ENCODE measurements at places on chromosomes 5 and 9. TPM values are rescaled to one million over a fixed set of nuclear protein-coding genes. Genes with fewer than 3 reads are reported as not detected.

- no peak overlapping the region for H3K27ac ChIP-seq
- H3K4me1 ChIP-seq, result no peaks in the 10 kb centered on the region
- H3K36me3 ChIP-seq, result no peaks in the 10 kb centered on the region
- H3K27me3 ChIP-seq, result no peaks in the 10 kb centered on the region
These were observed 114.0 kb downstream of the DNAH5 start for GRCh38 chr5:13830536-13830935.

DNA sequence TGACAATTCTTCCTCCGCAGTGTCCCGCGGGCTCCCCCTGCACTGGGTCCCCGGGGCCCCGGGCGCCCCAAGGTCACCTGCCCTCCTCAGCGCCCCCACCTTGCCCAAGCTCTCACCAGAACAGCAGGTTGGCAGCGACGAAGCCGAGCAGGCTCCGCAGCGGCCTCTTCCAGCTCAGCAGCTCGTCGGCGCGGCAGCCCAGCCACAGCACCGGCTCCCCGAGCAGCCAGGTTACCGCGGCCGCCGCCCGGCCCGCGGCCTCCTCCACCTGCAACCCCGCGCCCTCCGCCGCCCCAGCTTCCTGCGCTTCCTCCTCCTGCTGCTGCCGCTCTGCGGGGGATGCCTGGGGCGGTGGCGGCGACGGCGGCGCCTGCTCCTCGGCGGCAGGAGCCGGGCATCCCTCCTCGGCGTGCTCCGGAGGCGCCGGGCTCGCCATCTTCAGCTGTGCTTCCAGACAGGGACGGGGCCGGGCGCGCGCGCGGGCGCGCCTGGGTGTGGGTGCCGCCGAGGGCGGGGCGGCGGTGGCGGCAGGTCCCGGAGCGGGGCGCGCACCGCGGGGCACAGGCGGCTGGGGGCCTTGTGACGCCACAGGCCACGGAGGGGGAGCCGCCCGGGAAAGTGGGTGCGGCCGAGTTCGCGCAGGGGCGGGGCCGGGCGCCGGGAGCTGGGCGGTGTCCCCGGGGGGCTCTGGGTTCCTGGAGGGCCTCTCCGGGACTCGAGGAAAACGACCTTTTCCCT is at the start of gene RETREG1:
Gene RETREG1, minus strand, starts transcription at position 462 of the 738 bp plus-strand sequence. Its CDS starts 26 bp downstream, at position 436.
- DNase-seq, result no peak
- no peak within 1 kb of the TSS for H3K4me3 ChIP-seq
- peaks cover 5% of the 10 kb centered on the region for H3K4me1 ChIP-seq
- peaks cover 8% of the 10 kb centered on the region for H3K27me3 ChIP-seq
- H3K27ac ChIP-seq, result peak within 1 kb of the TSS; percentile 34
- no peaks in the 10 kb centered on the region for H3K36me3 ChIP-seq

ADAMTS2 gene
- total RNA-seq, result 23.1 TPM

ZNF483 gene
- total RNA-seq, result 10.4 TPM

DNA sequence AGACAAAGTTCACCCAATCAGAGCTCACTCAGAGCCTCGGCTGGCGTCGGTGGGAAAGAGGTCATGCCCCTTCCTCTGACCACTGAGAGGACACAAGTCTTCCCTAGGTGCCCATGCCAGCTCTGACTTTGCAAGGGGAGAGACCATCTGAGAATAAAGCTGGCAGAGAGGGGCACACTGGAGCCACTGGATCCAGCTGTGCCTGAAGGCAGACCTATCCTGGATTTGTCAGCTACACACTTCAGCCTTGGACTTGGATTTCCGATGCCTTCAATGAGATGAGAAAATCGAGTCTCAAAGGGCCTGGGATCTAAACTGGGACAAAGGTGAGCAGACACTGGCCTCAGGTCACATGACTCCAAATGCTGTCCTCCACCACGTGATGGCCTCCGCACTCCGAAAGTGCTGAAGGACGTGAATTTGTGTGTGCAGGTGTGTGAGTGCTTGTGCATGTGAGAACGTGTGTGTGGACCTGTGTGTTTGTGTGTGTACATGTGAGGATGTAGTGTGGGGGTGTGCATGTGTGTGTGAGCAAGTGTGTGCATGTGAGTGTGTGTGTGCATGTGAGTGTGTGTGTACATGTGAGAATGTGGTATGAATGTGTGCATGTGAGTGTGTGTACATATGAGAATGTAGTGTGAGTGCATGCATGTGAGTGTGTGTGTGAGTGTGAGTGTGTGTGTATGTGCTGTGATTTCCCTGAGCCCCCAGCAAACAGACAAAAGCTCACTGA is 37.9 kb downstream of the BARX1 start:
- no peaks in the 10 kb centered on the region for H3K4me1 ChIP-seq
- H3K36me3 ChIP-seq, result no peaks in the 10 kb centered on the region
- DNase-seq, result no peak
- H3K27me3 ChIP-seq, result no peaks in the 10 kb centered on the region
- H3K4me3 ChIP-seq, result no peak overlapping the region

ARRDC3 gene
- total RNA-seq, result 75.9 TPM

EFNA5 gene
- total RNA-seq, result 0.06 TPM

GRCh38 chr5:81269751-81270393 is 31.5 kb upstream of the ZCCHC9 start:
- H3K27me3 ChIP-seq, result no peaks in the 10 kb centered on the region
- no peak overlapping the region for H3K27ac ChIP-seq
- H3K4me1 ChIP-seq, result no peaks in the 10 kb centered on the region
- H3K36me3 ChIP-seq, result no peaks in the 10 kb centered on the region
- no peak overlapping the region for H3K4me3 ChIP-seq
- DNase-seq, result no peak

DNA sequence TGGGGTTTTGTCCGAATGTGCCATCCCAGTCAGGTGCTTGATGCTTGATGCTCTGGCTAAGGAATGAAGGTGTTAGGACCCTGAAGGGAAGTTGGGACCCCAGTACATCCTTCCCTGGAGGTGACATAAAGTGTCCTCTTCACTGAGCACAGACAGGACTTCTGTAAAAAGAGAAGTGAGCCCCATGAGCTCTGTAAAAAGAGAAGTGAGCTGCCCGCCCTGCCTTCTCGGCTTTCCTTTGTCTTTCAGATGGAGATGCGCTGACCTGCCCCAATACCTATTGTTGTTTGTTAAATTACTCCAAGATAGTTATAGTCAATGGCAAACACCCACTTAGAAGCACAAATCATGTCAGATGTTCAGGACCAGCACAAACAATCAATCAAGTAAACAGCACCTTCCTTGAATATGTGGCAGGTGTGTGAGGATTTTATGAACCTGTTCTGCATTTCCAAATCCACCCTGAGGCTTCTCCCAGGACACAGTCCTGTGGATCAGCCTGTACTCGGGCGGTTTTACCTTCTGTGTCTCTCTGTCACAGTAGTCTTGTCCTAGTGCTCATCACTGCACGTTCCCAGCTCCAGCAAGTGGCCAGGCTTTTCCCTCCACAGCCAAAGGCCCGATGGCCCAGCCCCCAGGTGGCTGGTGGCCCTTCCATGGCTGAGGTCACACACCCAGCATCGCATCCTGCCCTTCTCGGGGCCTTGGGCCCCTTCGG is 191.4 kb downstream of the MTRR start:
- H3K27me3 ChIP-seq, result no peaks in the 10 kb centered on the region
- no peak overlapping the region for H3K27ac ChIP-seq
- no peaks in the 10 kb centered on the region for H3K36me3 ChIP-seq
- no peaks in the 10 kb centered on the region for H3K4me1 ChIP-seq
- H3K4me3 ChIP-seq, result no peak overlapping the region
- no peak for DNase-seq

DNA sequence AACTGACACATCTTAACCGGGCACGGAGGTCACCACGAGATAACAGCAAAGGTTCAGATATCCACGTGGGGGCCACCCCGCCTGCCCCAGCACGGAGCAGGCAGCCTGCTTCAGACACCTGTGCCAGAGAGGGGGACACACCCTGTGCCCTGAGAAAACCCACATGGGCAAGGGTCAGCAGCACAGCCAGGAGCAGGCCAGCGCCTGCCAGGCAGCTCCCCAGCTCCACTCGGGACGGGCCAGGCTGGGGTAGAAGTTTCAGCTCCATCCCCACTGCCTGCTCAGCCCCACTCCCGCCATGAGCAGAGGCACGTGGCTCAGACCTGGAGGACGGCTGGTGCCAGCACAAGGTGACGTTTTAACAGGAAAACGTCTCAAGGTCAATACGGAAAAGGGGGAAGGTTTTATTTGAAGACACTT is 22.2 kb downstream of the SLC12A7 start:
- no peaks in the 10 kb centered on the region for H3K27me3 ChIP-seq
- H3K4me3 ChIP-seq, result no peak overlapping the region
- H3K27ac ChIP-seq, result no peak overlapping the region
- H3K4me1 ChIP-seq, result no peaks in the 10 kb centered on the region

DNA sequence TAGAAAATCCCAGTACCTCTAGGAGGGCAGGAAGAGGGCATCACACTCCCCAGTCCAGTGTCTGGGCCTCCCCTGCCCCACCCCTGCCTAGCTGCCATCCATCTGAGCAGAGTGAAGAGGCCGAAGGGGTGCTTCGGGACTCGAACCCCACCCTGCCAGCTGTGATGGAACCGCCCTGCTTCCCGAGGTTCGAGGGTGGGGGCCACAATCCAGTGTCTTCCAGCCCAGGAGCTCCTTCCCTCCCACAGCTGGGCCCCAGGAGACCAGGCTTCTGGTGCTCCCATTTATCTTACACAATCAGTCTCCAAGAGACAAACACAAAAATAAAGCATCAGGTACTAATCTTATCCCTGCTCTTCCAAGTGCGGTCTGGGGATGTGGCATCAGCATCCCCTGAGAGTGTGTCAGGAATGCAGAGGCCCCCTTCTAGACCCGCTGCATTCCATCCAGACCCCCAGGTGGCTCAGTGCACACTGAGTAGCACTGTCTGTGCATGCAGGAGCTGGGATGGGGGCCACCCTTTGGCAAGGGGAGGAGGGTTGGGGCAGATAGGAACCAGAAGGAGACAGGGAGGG is 122.8 kb upstream of the TBC1D2 start:
- DNase-seq, result no peak
- H3K27ac ChIP-seq, result no peak overlapping the region
- peaks cover 4% of the 10 kb centered on the region for H3K4me1 ChIP-seq
- no peaks in the 10 kb centered on the region for H3K27me3 ChIP-seq
- no peaks in the 10 kb centered on the region for H3K36me3 ChIP-seq

DNA sequence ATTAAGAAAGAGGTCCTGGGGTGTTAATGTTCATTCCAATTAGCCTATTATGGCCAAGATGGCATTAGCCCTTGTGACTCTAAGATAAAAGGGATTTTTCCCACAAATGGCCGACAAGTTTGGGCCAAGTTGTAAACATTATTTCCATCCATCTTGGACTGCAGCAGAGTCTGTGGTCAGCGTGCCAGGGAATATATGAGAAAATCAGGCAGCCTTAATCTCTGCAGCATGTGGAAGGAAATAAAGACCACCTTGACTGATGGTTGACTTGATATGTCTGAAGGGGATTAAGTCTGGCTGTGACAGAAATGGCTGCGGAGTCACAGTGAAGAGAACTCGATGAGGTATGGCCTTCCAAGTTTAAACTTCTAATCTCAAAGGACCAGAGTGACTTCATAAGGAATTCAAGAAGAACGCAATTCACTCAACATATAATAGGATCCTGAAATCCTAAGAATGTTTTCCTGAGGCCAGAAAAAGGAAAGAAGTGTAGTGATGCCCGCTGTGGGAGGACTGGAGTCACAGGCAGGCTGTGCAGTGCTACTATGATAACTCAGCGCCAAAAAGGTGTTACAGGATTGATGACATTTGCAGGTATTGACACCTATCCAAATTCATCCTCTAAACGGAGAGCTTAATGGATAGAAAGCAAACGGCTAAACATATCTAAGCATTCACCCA is 287.1 kb downstream of the SEC61B start:
- H3K4me1 ChIP-seq, result no peaks in the 10 kb centered on the region
- no peak for DNase-seq
- no peaks in the 10 kb centered on the region for H3K36me3 ChIP-seq
- H3K27ac ChIP-seq, result no peak overlapping the region

DNA sequence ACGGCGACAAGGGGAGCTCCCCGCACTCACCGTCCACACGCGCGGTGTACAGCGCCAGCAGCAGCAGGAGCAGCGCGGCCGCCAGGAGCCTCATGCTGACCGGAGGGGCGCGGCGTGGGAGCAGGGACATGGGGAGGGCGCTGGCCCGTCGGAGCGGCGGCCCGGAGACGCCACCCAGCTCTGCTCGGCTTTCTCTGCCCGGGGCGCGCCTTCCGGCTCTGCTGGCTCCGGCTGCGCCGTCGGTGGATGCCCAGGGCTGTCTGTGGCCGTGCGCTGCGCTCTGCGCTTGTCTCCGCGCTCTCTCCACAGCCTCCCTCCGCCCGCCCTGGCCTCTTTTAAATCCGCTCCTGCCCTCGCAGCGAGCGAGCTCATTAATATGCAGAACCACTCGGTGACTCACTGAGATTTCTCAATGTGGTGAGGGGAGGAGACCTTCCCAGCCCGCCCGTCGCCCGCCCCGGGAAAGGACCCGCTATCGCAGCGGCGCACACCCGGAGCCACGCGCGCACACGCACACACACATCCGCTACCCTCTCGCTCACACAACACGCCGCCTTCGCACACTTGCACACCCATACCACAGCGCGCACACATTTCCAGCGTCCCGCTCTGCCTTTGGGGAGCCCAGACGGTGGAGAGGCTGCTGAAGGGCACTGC is at the start of gene CXCL14:
Gene CXCL14, minus strand, starts transcription at position 307 of the 657 bp plus-strand sequence. Its CDS starts 213 bp downstream, at position 94.
- H3K4me3 ChIP-seq, result no peak within 1 kb of the TSS
- no peaks in the 10 kb centered on the region for H3K36me3 ChIP-seq
- H3K27me3 ChIP-seq, result peaks cover 50% of the 10 kb centered on the region
- DNase-seq, result peak; percentile 69
- H3K4me1 ChIP-seq, result no peaks in the 10 kb centered on the region

- peaks cover 7% of the 10 kb centered on the region for H3K4me1 ChIP-seq
- no peak overlapping the region for H3K4me3 ChIP-seq
- no peaks in the 10 kb centered on the region for H3K27me3 ChIP-seq
- peak overlapping the region; percentile 31 for H3K27ac ChIP-seq
- no peak for DNase-seq
- no peaks in the 10 kb centered on the region for H3K36me3 ChIP-seq
These were observed 58.7 kb upstream of the PRR16 start for GRCh38 chr5:120405286-120405864.

LCNL1 gene
- total RNA-seq, result 1.1 TPM

DNA sequence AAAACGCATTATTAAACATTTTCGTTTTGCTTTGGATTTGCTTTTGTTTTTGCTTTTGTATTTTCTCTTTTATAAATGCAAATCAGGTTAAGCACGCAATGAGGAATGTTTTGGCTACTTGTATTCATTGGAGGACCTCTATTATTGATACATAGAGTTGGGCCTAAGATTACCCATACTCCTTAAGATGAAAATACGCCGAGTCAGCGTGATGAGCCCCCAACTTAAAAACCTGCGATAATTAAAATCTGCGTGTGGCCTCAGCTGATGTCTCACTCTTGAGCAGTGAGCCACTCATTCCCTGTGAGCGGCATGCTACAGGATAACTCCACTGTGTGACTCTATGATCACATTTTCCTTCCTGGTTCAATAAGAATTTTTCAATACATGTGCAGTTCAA is 518.3 kb downstream of the IRX1 start:
- no peak for DNase-seq
- no peak overlapping the region for H3K4me3 ChIP-seq
- no peak overlapping the region for H3K27ac ChIP-seq
- H3K4me1 ChIP-seq, result no peaks in the 10 kb centered on the region
